Aorta (tissue), 5 donors: ENCODE measurements at places on chromosomes 3 and 15. TPM values are rescaled to one million over a fixed set of nuclear protein-coding genes. Genes with fewer than 3 reads are reported as not detected.

The SPESP1 gene
- total RNA-seq, result 1.3 TPM

GRCh38 chr3:152497457-152497856 is 228.7 kb downstream of the MBNL1 start:
- no peaks in the 10 kb centered on the region for H3K4me1 ChIP-seq
- no peak for DNase-seq
- no peaks in the 10 kb centered on the region for H3K36me3 ChIP-seq

GRCh38 chr3:28124882-28125281 is 116.5 kb upstream of the CMC1 start:
- DNase-seq, result no peak
- H3K36me3 ChIP-seq, result no peaks in the 10 kb centered on the region
- H3K4me3 ChIP-seq, result no peak overlapping the region
- no peaks in the 10 kb centered on the region for H3K4me1 ChIP-seq
- no peaks in the 10 kb centered on the region for H3K27me3 ChIP-seq
- no peak overlapping the region for H3K27ac ChIP-seq

The CCDC12 gene
- 30.5 TPM for total RNA-seq

The CACNA1D gene
- total RNA-seq, result 7.4 TPM

The FBXO40 gene
- total RNA-seq, result not detected

GRCh38 chr3:178318941-178319816 is 217.1 kb upstream of the KCNMB2 start:
- H3K4me3 ChIP-seq, result no peak overlapping the region
- no peak overlapping the region for H3K27ac ChIP-seq
- H3K4me1 ChIP-seq, result peaks cover 4% of the 10 kb centered on the region
- DNase-seq, result no peak
- no peaks in the 10 kb centered on the region for H3K36me3 ChIP-seq

The SLC38A3 gene
- total RNA-seq, result 0.19 TPM

DNA sequence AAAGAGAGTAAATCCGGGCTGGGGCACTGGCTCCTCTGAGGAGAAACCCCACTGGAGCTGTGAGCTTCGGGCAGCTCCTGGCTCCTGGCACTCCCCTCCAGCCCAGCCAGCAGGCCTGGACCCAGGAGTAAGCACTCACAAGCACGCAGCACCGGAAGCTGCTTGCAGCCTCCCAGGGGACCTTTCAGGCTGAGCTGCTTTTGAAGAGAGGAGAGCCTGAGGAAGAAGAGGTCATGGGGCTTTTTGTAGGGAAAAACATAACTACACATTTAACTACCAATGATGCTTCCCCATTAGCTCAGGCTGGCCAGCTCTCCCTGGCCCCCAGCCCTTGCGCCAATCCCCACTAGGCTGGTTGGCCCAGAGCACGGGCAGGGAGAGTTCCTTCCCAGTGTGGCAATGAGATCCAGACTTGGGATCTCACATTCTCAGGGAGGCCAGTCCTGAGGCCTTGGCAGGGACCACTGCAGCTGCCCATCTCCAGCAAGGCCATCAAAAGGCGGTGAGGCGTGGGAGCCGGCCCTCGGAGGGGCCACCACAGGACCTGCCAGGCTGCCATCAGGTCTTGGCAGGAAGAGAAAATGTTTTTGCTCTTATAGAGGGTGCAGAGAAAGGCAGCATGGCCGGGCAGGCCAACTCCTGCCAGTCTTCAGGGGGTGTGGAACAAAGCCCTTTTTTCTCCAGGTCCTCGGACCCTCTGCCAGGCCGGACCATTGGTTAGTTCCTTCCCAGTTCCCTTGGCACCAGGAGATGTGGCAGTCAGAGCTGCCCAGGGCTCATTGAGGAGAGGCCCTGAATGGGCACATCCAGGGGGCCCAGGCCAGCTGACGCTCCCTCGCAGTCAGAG is 41.5 kb upstream of the MFGE8 start:
- no peaks in the 10 kb centered on the region for H3K27me3 ChIP-seq
- DNase-seq, result peak; percentile 90
- no peak overlapping the region for H3K4me3 ChIP-seq
- H3K4me1 ChIP-seq, result no peaks in the 10 kb centered on the region
- no peaks in the 10 kb centered on the region for H3K36me3 ChIP-seq

DNA sequence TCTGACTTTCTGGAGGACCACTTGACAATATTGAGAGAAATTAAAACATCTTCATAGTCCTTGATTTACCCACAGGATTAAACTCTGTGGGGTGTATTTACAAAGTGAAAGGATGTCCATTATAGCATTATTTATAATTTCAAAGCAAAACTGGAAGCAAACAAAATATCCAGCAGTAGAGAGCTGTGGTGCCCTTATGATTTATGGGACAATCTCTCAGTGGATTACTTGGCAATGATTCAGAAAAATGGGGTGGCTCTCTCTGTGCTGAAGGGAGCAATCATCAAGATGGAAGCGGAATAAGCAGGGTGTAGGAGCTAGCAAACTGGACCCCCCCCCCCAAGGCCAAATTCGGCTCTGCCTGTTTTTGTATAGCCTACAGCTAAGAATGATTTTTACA is 9.0 kb downstream of the PPCDC start:
- no peaks in the 10 kb centered on the region for H3K4me1 ChIP-seq
- no peak overlapping the region for H3K4me3 ChIP-seq
- DNase-seq, result no peak
- no peak overlapping the region for H3K27ac ChIP-seq
- H3K27me3 ChIP-seq, result no peaks in the 10 kb centered on the region

The SOX2 gene
- 0.29 TPM for total RNA-seq
